Hippocampal formation (tissue), 2 donors: ENCODE measurements at places on chromosomes 2 and 18.

DNA sequence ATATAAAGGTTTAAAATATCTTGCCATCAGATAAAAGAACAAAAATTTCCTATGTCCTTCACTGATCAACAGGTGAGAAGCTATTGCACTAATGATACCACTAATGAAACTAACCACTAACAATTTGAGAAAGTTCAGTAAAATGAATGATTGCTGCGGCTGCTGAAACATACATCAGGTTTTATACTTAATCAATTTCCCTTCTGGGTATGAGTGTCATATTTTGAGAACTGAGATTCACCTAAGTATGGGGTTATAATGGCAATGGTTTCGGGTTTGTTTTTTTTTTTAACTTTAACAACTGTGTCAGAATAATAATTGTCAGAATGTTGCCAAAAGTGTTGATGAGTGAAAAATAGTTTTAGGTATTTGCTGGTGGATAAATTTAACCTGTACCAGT, 151.3 kb upstream of the SLC39A10 start:
- DNase-seq: no peak

- DNase-seq: no peak
Measured at GRCh38 chr2:141068053-141068682, 1062.6 kb downstream of the LRP1B start.

GRCh38 chr2:146985753-146986152, 859.1 kb upstream of the ACVR2A start:
- no peak for DNase-seq

GRCh38 chr2:128591022-128591860, 272.6 kb upstream of the HS6ST1 start:
- no peak for DNase-seq

DNA sequence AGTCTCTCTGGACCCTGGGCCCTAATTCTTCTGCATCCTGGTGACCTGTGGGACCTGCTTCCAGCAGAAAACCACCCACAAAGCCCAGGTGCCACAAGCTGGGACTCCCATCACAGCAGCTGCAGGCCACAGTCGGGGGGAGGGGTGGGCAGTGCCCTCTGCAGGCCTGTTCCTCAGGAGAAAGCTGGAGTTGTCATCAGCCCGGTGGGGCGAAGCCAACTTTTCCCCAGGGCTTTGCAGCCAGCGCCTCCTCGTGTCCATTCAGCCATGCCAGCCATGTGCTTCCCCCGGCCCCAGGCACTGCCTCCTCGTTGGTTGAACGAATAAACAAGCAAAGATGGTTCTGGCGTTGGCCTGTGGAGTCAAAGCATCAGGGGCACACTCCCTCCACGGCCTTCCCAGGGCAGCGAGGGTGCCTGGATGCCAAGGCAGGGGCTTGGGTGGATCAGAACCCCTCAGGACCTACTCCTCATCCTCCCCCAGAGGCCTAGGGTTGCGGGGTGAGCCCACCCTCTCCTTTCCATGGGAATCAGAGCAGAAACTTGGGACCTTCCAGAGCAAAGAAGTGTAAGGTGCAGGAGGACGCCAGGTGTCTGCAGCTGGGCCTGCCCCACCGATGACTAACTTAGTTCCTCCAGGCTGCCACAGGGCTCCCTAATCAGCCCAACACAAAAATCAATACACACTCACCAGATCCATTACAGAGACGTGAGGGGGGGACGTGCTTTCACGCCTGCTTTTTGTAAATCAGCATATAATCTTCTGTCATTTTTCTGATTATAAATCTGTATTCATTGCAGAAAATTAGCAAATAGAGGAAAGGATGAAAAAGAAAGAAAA, 75.7 kb upstream of the RAB6C start:
- no peak for DNase-seq

GRCh38 chr2:58620896-58621295, 379.8 kb upstream of the FANCL start:
- DNase-seq: no peak

- DNase-seq: no peak
Measured at GRCh38 chr2:145021962-145022665, 502.2 kb upstream of the ZEB2 start.

DNA sequence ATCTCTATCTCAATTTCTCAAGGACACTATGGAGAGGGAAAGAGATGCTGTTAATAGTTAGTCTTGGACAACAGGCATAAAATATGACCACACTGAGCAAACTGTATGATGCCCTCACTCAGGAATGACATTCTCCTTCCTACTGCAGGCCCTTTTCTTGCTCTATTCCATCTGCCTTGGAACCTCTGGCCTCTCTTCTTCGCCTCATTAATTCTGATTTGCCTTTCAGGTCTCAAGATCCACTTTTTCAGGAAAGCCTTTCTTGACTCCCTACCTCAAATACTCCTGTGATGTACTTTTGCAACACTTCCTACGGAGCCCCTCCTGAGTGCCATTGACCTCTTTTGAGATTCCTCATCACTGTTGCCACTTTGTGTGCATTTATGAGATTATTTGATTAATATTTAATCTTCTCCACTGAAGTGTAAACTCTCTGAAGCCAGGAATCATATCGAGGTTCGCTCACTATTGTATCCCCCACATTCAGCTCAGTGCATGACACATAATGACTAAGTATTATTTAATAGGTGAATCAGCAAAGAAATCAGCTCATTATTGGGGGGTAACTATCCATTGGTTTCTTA, 21.3 kb upstream of the SPP2 start:
- DNase-seq: no peak

DNA sequence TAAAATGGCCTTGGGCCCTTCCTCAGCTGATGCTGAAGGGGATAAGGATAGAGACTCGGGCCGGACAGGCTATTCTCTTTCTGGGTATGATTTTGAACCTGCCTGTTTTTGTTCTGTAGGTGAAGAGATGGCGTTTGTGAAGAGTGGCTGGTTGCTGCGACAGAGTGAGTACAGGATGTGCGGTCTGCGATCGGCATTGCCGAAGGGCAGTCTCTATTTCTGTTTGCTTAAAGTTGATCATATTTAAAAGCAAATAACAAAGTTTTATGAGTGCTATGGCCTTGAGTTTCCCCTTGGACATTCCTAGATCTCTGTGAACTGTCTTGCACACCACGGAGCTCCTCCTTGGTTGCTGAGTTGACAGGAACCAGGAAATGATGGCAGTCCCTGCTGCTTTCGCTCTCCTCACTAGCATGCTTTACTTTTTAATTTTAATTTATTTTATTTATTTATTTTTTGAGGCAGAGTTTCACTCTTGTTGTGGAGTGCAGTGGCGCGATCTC, 15.7 kb downstream of the PLEKHB2 start:
- DNase-seq: no peak

- DNase-seq: no peak
Measured at GRCh38 chr18:44541159-44541558, 139.5 kb upstream of the SETBP1 start.

GRCh38 chr2:145736871-145737270, 1217.0 kb upstream of the ZEB2 start:
- DNase-seq: no peak

GRCh38 chr2:146532509-146533147, 1312.2 kb upstream of the ACVR2A start:
- no peak for DNase-seq

DNA sequence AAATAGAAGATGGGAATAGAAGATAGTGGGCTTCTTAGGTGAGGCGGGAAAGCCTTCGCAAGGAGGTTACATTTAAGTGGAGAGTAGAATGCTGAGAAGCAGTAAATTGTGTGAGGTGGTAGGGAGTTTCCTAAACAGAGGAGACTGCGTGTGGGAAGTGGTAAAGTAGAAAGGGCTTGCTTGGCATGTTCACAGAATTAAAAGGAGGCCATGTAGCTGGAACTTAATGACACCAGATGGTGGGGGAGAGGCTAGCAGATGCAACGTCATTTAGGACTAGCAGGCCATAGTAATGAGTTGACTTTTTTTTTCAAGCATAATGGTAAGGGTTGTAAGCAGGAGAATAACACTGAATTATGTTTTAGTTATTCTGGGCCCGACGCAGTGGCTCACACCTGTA, 13.0 kb upstream of the RTN4 start:
- DNase-seq: no peak

DNA sequence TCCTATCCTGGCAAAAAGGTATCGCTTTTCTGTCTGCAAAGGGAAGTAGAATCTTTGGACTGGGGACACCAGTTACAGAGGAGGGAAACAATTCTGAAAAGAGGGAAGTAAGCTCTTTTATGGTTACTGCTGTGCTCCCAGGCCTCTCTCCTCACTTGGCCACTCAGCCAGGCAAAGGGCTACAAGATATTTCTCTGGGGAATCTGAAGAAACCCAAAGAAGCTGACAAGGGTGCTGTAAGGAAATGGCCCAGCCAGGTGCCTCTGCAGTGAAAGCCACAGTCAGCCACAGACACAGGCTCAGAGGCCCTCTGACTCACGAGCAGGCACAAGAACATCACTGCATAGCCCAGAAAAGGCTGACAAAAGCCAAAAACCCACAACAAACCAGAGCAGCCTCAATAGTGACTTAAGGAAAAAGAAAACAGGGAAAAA, 5.8 kb downstream of the HDLBP start:
- DNase-seq: no peak

- DNase-seq: peak; percentile 79
Measured at GRCh38 chr2:50492477-50492851, 539.5 kb downstream of the NRXN1 start.

- peak; percentile 29 for DNase-seq
Measured at GRCh38 chr18:76491473-76491775, 3.6 kb downstream of the ZNF516 start.

GRCh38 chr2:84458551-84459017, 496 bp downstream of the SUCLG1 start:
- DNase-seq: no peak

GRCh38 chr2:233705911-233706506, 6.7 kb upstream of the UGT1A5 start:
- no peak for DNase-seq

GRCh38 chr2:62826141-62826540, 120.6 kb downstream of the EHBP1 start:
- DNase-seq: no peak
